ENCODE measurements at places on chromosomes 5 and 9.

GRCh38 chr5:128213340-128213739 is 129.8 kb downstream of the SLC12A2 start:
- peak; percentile 70 for DNase-seq

DNA sequence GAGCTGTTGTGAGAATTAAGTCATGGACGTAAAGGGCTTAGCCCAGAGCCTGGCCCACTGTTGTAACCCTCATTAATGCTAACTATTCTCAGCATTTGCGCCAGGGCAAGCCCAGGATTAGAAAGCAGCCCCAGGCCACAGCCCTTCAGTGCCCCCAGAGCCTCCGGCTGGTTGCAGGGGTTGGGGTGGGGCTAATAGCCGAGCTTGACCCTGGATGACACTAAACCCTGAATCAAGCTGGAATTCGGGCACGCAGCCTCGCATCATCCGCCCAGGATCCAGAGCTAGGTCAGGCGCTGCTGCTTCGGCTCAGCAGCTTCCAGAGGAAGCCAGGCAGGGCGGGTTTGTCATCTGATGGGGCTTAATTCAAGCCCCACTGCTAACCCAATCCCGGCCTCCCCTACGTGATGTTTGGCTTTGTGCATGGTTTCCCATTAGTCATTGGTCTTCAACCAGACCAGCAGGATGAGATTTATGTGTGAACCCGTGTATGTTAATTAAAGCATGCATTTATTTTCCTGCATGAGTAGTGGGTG is 1.2 kb upstream of the MEGF9 start:
- DNase-seq: peak; percentile 88

DNA sequence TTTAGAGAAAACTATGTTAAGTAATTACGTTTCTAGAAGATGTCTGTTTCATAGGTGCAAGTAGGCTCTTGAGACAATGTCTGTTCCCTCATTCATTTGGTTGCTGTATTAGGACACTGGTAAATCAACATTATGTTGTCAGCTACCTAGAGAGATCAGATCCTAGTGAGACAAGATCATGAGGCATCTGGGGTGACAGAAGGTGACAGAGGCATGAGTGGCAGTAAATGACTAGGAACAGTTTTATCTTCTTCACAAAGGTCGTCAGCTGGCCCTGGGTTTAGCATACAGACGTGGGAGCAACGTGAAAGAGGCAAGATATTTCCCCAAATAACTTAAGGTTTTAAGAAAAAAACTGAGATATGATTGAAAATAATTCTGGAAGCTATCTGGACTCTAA is 1926.3 kb upstream of the WWC1 start:
- DNase-seq: no peak

DNA sequence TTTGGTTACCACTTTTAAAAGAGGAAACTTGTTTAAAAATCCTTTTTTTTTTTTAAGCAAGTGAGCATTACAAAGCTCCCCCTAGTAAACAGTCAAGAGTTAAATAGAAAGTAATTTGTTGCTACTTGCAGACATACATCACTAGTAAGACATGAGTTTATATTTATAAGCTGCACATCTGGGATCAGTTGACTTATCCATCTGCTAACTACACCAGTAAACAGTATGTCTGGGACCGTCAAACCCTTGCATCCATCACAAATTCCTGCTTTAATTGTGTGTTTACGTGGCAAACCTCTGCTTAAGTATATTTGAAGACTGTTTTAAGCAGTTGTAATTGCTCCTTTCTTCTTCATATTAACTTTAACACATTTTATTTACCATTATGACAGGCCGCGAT is 146.8 kb downstream of the EBF1 start:
- peak; percentile 16 for DNase-seq

GRCh38 chr9:127558581-127559246 is 53.4 kb upstream of the STXBP1 start:
- DNase-seq: peak; percentile 53

DNA sequence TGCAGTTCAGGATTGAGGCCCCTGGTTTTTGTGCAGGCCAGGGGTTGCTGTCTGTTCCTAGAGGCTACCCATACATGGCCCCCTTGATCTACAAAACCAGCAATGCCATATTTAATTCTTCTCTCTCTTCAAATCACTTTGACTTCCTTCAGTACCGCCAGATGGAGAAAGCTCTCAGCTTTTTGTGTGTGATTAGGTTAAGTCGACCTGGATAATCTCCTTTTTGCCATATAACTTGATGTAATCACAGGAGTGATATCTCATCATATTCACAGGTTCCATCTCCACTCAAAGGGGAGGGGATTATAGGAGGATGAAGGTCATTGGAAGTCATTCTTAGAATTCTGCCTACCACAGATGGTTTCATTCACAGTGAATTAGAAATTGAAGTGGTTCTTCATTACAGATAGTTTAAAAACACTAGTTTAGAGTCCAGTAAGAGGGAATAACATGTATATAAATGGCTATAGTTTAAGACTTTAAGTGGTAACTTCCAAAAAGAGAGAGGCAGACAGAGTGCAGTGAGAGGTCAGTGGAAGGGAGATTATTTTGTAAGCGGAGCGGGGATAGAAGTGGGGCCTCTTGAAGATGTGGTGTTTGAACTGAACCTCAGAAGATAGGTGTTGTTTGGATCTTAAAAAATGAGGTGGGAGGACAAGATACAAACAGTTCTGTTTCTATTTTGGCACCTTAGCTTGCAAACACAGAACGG is 85.9 kb downstream of the GALNT10 start:
- DNase-seq: no peak

DNA sequence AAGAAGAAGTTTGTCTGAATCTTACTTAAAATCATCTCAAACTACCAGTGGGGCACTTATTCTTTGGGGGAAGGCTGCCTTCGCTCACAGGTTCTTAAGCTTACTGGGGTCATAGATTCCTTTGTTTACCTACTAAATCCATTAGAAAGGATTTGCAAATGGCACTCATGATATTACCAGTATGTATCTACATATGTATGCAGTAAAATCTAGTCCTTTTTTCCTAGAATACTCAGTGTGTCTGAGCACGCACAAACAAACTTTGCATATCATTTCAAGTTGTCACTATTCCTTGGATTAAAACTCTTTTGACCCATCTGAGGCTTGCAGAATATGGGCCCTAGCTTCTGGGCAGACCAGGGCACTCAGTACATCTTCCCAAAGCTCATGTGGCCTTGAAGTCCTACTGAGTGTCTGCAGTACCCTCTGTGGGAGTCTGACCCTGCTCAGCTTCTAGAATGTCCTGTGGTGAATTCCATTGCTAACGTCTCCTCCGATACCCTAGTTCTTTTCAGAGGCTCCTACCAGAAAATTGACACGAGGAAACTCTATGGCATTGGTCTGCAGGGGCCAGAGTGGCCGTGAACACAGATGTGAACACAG is 297.9 kb downstream of the SLIT3 start:
- DNase-seq: no peak
